ENCODE measurements at places on chromosomes 2 and 18.

DNA sequence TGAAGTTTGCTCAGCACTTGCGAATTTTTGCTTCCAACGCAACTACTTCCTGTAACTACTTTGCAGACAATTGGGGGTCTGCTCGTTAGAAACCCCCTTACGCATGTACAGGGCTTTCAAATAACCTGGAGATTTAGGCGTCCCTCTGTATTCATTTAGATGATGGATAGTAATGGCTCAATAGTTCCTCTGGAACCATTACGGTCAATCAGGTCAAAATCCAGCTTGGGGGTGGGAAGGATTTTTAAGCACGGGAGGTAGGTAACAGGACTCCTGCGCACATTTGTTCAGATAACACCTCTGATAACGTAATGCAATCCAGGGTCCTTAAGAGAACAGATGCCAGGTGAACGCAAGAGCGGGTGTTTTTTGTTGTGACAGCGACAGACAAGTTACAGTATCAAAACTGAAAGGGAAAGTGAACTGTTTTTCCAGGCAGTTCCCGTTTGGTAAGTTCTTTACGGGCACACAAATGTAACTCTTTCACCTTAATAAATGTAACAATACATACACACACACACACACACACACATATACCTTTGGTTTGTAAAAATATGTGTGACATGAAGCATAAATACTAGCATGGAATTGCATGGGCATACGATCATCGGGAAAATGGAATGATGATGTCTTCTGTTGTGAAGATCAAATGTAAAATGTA, 3.8 kb upstream of the OSR1 start:
- DNase-seq = no peak

DNA sequence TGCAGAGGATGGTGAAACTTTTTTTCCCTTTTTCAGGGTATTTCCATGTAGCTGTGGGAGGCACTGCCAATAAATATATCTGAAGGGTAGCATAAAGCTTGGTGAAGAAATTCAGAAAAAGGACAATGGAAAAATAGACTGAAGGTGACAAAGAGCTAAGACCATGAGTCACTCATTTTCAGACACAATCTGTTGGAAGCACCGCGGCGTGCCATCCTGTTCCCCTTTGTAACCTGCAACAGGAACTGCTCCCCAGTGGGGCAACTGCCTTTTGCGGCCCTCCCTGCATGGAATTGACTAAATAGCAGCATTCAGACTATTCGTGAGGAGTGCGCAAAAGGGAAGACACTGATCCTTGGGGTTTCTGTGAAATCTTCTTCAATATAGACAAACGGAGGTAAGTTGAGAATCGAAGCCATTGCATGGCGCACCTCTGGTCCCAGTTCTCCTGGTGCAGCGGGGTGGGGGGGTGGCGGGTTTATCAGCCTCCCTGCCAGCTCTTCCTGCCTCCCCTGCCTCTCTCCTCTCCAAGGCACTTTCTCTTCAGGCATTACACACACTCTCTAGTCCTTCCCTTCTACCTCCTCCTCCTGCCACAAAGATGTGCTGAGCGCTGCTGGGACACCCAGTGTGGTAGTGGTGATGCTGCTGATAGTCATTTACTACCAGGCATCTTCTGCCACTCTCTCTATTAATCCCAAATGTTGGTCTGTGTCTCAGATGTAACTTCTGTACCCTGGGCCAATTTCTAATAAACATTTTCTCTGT, 126.2 kb upstream of the TMEM200C start:
- DNase-seq = no peak

- no peak for DNase-seq
Observed at GRCh38 chr2:184004948-184005672, 593.2 kb upstream of the ZNF804A start.

- DNase-seq = no peak
Observed at GRCh38 chr2:212727751-212728150, 189.1 kb upstream of the ERBB4 start.

DNA sequence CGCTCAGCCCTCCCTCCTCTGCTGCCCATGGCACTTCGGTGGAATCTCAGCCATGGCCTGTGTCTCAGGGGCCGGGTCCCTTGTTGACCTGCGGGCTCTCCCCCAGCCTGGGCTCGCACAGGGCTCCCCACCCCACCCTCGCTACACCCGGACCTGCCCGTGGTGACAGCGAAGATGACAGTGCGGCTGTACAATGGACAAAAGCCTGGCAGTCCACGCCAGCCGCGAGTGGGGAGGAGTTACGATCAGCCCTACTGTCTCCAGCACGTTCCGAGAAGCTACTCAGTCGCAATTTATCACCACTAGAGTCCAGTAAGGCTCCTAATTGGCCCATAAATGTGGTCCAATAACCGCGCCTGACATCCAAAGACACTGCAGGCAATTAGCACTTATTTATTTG, 31.6 kb downstream of the GBX2 start:
- no peak for DNase-seq

- no peak for DNase-seq
Observed at GRCh38 chr2:224253464-224253863, 148.4 kb downstream of the FAM124B start.

- DNase-seq = no peak
Observed at GRCh38 chr2:85061896-85062295, 71.3 kb upstream of the TCF7L1 start.
